ENCODE measurements at places on chromosomes 7 and 10.

DNA sequence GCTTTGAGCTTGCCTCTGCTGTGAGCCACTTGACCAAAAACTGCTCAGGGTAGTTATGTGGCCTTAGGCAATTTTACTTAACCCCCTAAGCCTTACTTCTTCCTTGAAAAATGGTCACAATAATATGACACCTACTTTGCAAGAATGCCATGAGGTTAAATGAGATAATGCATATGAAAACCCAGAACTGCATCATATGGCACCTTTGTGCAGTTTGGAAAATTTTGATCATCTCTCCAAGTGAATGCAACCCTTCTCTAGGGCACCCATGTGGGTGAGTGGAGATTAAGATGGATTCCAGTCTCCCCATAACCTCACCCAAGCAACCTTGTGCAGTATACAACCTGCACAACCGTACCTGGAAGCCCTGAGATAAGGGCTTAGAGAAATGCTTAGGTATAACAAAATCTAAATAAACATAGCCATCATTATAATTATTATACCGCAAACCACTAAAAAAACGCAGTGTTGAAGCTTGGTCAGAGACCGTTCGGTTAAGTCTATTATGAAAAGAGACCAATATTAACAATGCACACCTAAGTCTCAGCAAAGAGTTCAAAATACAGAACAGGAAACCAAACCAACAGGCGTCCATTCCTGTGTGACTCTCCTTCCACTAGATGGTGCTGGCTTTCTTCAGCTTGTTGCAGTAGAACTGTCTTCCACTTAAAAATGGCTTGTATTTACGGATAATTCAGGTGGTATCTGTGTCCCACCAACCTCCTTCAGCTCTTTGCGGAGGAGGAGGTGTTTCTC, 21.0 kb upstream of the ASB15 start:
- DNase-seq, result peak; percentile 53

DNA sequence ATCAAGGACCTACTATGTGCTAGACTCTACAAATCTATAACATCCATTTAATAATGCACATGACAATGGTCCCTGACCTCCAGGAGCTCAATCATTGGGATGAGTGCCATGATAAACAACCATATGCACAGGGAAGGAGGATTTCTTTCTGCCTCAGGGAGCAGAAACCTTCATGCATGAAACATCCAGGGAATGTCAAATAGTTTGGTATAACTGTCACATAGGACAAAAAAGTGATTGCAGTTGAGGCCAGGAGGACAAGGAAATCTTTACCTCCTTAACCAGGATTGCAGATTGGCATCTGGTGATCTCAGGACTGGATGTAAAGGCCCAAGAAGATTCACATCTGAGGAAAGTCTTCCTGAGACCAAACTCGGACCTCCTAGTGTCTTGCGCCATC, 993.1 kb downstream of the KCNMA1 start:
- DNase-seq, result no peak

GRCh38 chr10:36281831-36282331, 639.8 kb upstream of the FZD8 start:
- no peak for DNase-seq

- no peak for DNase-seq
Measured at GRCh38 chr7:2939193-2939885, 95.2 kb upstream of the GNA12 start.

GRCh38 chr10:17710181-17710580, 41.8 kb upstream of the TMEM236 start:
- DNase-seq, result no peak

DNA sequence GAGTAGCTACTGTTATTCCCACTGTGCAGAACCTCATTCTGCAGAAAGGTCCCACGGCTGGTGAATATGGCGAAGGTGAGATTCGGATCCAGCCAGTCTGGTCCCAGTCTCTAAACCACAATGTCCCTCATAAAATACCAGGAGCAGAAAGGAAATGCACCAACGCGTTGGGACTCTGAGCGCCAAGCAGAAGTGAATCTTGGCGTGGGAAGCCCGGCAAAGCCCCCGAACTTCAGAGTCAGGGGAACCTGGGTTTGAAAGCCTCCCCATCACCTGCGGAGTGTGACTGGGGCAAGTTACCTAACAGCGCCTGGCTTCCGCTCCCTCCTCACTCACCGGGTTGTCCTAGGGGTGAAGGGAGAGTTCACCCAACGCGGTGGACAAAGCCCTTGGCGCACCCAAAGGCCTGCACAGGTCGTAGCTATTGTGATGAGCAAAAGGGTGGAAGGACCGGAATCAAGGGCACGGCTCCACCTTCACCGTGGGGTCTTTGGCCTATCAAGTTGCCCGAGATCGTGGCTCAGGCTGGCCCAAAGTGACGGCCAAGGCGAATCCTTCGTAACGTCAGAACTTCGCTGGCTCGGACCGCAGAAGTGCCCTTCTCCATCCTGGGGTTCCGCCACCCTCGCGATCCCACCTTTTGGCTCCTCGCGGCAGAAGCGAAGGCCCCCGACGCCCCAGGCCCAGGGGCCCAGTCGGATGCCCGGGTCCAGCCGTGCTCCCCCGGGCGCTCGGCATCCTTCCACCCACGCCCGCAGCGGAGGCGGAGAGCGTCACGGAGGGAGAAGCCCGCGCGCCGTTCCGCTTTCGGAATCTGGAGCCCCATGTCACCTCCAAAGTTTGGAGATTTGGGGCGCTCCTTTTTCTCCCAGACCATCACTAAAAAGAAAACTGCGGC, 811 bp downstream of the RGS10 start:
- DNase-seq, result no peak

- DNase-seq, result no peak
Measured at GRCh38 chr10:15387021-15387420, 15.9 kb upstream of the FAM171A1 start.

- no peak for DNase-seq
Measured at GRCh38 chr10:71367271-71367670, 29.4 kb upstream of the CDH23 start.

- DNase-seq, result no peak
Measured at GRCh38 chr7:99822731-99823718, 4.8 kb upstream of the CYP3A43 start.

DNA sequence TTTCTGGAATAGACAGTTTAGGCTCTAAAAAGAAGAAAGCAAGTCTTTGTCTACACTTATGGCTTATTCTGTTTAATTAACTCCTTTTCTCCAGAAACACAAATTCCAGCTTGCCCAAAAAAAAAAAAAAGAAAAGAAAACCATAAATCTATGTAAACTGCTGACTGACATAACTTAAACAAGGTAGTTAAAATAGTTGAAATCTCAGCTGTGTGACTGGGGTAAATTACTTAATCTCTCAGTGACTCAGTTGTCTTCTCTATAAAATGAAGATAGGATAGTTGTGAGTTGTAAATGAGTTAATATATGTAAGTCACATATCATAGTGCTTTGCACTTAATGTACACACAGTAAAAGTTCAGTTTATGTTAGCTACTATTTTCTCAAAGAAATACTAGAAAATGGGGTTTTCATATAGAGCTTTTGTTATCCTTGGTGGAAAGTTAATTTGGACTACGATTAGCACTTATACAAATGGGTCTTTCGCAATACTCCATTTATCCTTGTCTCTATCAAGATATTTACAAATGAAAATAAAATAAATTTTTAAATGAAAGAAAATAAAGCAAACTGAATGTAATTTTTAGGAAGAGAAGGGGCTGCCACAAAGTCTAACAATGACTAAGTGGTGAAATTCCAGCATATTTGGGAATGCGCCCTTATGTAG, 200.9 kb downstream of the MBL2 start:
- no peak for DNase-seq

All from Jurkat, Clone E6-1 (cell line).